ENCODE measurements at places on chromosomes 16 and 17.

- DNase-seq, result no peak
These were observed 514.9 kb upstream of the GOT2 start for GRCh38 chr16:59249011-59249410.

- DNase-seq, result no peak
These were observed 8.1 kb upstream of the FOXF1 start for GRCh38 chr16:86501989-86502855.

GRCh38 chr17:50345432-50346312 is at the start of gene XYLT2:
Gene XYLT2 (plus strand): TSS chr17:50346126. CDS start chr17:50346141, 15 bp downstream.
- peak; percentile 88 for DNase-seq

DNA sequence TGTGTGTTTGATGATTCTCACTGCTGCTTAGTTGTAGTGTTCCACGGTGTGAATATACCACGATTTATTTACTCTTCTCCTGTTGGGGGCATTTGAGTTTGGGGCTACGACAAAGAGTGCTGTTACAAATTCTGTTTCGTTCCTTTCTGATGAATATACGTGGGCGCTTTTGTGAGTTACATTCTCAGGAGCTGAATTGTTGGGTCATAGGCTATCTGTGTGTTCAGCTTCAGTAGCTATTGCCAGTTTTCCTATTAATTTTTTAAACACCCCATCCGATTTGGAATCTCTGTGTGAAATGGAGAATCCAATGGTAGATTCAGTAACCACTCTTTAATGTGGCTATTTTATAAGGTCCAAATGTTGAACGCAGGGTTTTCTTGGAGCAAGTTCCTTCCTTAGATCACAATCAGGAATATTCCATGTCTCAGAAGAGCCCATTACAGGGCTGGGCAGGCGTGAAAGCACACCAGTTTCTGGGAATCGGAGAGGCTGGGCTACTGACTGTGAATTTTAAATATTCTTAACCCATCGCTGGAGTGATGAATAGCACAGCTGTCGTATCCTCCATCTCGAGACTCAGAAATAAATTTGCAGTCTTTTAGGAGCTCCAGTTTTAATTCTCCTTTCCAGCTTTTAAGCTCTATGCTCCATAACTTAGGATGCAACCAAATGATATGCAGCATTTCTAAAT is 115.9 kb downstream of the PITPNC1 start:
- no peak for DNase-seq

- no peak for DNase-seq
These were observed 71.4 kb downstream of the GNAO1 start for GRCh38 chr16:56262551-56263245.

All from stimulated activated CD4-positive, alpha-beta T cell treated with anti-CD3 and anti-CD28 coated beads, Interleukin-1b, Interleukin-23, amount 100 ng/mL, for 1 hour (primary cell).